Type B pancreatic cell (in vitro differentiated cells): ENCODE measurements at places on chromosomes 12 and 14. TPM values are rescaled to one million over a fixed set of nuclear protein-coding genes. Genes with fewer than 3 reads are reported as not detected.

DNA sequence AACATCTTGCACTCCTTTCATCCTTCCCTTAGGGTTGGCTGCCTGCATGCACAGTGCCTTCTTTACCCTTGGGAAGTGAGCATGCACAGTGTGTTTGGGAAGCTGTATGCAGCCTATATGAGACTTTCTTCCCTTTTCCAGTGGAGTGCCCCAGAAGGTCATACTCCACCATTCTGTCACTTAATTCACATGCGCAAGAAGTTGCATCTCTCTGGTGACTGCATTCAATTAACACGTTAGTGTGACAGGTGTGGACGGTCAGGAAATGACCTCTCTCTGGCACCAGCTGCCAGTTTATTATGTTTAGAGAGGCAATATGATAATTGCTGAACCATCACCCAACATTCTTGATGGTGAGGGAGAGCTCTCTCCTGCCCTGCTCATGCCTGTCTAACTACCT is 770.0 kb downstream of the FLRT2 start:
- no peak for DNase-seq
- H3K4me3 ChIP-seq = no peak overlapping the region
- no peak overlapping the region for H3K27ac ChIP-seq

DNA sequence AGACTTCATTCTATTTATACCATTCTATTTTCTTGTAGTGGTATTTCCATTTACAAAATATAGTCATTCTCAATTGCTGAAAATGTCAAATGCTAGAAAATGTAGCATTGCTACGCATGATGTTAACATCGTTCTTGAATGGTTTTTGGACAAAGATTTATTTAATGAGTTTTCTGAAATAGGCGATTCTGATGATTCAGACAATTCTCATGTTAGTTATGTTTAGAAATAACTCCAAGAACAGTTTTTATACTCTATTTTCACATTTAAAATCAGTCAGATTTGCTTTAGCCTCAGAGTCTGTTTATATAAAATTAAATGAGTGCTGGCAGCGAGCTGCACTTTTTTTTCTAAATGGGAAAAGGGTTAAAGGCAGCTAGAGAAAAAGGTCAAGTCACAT is 414.8 kb upstream of the MGAT4C start:
- no peaks in the 10 kb centered on the region for H3K27me3 ChIP-seq
- no peak overlapping the region for H3K4me3 ChIP-seq
- H3K27ac ChIP-seq = no peak overlapping the region
- H3K36me3 ChIP-seq = no peaks in the 10 kb centered on the region

DNA sequence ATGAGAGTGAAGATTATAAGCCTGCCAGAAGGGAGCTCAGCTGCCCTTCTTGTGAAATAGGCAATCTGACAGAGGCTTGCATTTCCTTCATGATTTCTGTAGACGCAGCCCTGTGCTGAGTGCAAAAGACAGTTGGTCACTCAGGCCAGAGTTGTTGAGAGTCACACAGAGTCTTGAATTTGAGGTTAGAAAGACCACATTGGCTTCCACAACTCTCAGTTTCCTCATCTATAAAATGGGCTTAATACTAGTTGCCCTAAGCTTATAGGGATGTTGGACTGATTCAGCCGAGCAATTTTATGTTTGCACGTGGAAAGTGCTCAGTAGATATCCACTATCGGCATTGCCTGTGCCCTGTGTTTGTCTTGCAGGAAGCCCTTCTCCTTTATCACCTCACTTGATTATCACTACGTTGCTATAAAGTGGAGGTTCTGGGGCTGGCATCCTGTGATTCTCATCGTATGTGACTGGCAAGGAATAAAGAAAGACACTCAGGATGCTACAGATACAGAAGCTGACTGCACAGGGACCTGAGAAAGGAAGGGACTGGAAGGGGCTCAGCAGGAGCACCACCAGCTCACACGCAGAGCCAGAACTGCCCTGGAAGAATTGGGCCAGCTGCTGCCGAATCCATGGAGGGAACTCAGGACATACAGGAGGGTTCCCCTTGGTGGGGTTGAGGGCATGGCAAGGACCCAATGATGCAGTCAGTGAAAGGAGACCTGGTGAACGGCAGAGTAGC is 19.8 kb upstream of the SERPINA4 start:
- H3K4me3 ChIP-seq = no peak overlapping the region
- no peaks in the 10 kb centered on the region for H3K36me3 ChIP-seq
- DNase-seq = no peak
- no peak overlapping the region for H3K27ac ChIP-seq
- peaks cover 4% of the 10 kb centered on the region for H3K4me1 ChIP-seq

DNA sequence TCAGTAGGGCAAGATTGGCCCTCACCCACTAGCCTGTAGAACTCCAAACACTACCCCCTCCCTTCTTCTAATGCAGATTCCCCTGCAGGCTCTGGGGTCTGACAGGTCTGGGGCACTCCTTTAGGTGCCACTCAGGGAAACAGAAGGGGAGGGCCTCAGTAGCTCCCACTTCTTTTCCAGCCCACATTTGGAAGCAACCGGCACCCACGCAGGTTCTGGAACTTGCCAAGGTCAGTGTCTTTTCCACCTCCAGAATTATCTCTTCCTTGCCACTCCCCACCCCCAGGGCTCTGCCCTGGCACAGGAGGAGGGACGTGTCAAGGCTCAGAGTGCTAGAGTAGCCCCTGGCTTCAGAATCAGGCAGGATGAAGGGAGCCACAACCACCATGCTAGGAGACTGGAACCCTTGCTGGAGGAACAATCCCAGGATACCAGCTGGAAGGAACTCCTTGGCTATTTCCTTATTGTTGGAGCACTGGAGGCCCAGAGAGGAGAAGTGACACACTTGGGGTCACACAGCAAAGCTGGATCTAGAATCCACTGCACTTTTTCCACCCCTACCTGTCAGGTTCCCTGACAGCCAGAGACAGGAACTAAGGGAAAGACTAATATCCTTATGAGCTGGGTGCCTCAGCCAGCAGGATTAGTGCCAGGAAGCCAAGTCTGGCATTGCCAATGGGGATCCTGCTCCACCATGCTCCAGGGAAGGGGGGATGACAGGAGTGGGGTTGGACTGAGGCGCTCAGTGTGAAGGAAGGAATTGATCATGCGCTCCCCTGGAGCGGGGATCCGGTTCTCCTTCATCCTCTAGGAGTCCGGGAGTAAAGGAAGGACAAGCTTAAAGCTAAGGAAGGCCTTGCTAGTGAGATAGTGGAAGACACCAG is 1.8 kb upstream of the FIGNL2 start:
- no peak overlapping the region for H3K27ac ChIP-seq
- peaks cover 43% of the 10 kb centered on the region for H3K4me1 ChIP-seq

DNA sequence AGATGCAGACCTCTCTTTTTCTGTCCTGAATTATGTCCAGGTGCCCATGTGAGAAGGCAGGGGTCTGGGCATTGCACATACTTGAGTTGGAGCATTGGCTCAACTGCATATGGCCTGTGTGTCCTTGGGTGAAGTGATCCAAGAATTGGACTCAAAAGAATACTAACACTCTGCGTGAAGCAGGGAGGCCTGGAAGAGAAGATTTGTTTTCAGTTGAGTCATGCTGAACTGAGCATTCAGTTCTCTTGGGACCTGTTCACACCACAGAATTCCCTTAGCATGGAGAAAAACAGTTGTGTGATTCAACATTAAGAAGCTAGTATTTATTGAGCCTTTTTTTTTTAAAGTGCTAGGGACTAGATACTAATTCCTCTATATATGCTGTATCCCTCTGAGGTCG is 164.7 kb upstream of the TBX3 start:
- no peak for DNase-seq
- peaks cover 22% of the 10 kb centered on the region for H3K4me1 ChIP-seq
- no peak overlapping the region for H3K4me3 ChIP-seq

- H3K4me1 ChIP-seq = peaks cover 59% of the 10 kb centered on the region
- peak; percentile 91 for DNase-seq
- H3K27me3 ChIP-seq = peaks cover 36% of the 10 kb centered on the region
- H3K4me3 ChIP-seq = peak overlapping the region; percentile 96
Observed at GRCh38 chr12:106136263-106136662, 2.5 kb downstream of the NUAK1 start.

The NTF3 gene
- total RNA-seq = 13.0 and 16.7 TPM in 2 replicates

The DEGS2 gene
- 5.2 and 7.6 TPM in 2 replicates for total RNA-seq

The ATXN7L3B gene
- total RNA-seq = 57.6 and 67.3 TPM in 2 replicates

The DACT1 gene
- total RNA-seq = 5.2 and 29.7 TPM in 2 replicates
